ENCODE measurements at places on chromosomes 4 and X. TPM values are rescaled to one million over a fixed set of nuclear protein-coding genes. Genes with fewer than 3 reads are reported as not detected.

DNA sequence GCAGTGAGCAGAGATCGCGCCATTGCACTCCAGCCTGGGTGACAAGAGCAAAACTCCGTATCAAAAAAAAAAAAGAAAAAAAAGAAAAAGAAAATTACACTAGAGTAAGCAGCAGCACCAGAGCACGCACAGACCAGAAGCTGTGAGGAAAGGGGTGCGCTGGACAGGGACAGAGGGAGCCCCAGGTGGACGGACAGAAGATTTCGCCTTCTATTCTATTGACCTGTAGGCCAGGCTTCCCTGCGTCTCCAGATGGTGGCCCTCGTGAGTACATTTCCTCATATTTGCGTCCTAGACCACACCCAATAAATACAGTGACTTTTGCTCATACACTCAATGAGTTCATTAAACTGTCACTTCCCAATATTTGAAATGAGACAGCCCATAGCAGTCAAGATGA is 19.1 kb downstream of the MTNR1A start:
- DNase-seq: peak; percentile 15

- DNase-seq: peak; percentile 76
Observed at GRCh38 chr4:13088726-13089658, 395.1 kb downstream of the RAB28 start.

- no peak for DNase-seq
Observed at GRCh38 chr4:103104886-103105285, 5.3 kb upstream of the BDH2 start.

DNA sequence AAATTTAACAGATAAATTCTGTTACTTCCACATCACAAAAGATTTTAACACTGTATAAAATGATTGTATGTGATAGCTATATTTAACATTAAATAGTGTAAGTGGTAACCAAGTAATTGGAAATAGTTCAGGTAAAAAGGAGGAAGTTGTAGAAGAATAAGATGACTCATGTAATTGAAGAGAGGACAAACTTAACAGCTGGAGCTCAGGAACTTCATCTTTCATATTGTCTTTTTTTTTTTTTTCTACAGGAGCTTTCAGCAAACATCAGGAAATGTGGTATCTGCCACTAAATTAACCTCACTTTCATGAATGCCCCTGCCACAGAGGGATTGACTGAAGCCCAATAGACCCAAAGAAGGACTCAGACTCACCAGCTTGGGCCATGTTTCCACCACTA is 188.4 kb upstream of the VEGFC start:
- DNase-seq: peak; percentile 20

DNA sequence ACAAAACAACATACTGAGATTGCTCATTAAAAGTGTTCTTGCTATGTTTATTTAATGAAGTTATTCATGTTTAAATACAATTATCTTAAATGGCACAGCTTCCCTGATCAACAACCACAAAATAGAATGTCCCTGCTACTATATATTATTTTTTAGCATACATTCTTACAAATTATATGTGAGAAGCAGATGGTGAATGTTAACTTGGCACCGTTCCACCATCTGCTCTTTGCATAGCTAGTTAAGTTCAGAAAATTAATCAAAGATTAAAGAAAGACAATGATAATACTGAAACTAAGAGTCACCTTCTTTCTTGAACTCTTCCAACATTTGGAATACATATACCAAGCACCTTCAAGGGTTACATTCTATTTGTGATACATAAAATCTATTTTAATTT is 94.2 kb downstream of the PPP3CA start:
- no peak for DNase-seq

GRCh38 chrX:9108054-9108453 is 74.1 kb upstream of the FAM9B start:
- no peak for DNase-seq

GRCh38 chr4:13367691-13368090 is 116.4 kb downstream of the RAB28 start:
- no peak for DNase-seq

- peak; percentile 18 for DNase-seq
Observed at GRCh38 chrX:18026166-18026565, 165.1 kb upstream of the RAI2 start.

GRCh38 chrX:55135171-55135570 is 46.4 kb downstream of the PAGE2 start:
- DNase-seq: peak; percentile 32

GRCh38 chr4:19382993-19383756 is 868.5 kb upstream of the SLIT2 start:
- peak; percentile 84 for DNase-seq

DNA sequence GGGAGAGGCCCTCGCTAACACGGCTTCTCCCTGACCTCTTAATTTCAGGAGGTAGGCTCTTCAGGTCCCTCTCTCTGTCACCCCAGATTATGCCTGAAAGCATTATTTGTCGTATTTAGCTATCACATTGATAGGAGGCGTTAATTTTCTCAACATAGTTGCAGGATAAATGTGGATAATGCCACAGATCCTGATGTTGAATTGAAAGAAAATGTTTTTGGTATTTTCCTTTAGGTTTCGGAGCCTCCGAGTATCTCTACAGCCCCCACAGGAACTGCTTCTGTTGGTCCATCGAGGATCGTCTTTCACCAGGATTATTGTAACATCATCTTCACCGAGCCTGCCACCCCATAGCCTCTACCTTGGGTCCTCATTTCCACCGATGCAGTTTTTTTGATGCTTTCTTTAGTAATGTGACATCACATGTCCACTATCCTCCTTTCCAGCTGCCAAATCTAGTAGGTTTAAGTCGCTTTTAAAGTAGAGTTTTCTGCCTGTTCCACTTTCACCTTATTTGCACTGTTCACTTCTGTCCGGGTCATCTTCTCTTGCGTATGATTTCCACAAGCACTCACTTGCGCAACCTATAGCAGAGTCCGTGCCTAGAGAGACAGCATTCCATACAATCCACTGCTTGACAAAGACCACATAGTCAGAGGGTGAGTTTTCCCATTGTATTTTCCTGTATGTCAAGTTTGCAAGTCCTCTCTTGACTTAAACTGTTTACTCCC is 665 bp downstream of the TIGD2 start:
- DNase-seq: peak; percentile 57

- DNase-seq: no peak
Observed at GRCh38 chrX:153645921-153646488, 998 bp upstream of the DUSP9 start.

DNA sequence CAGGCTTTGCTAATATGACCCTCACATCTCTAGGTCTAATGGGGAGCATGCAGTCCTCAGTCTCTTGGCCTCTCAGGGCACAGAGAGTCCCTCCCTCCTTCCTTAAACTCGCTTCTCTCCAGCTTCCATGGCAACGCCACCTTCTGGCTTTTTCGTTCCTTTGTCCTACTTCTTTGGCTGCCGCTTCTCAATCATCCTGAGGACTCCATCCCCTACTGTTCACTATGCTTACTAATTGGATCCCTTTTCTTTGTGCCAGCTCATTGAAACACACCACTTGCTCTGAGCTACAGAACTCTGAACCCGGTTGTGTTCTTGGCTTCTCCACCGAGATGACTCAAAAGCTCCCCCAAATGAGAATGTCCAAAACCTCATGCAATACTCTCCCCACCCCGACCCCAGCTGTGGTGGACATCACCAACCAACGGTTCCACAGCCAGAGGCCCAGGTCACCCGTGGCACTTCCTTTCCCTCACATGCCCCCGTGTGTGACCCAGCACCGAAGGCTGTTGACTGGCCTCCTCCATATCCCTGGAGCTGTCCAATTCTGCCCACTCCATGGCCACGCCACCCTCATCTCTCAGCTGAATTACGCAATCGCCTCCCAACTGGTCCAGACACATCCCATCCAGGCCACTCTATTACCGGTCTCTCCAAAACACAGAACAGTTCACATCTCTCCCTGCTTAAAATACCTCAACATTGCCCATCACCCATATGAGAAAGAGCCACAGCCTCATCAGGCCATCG is 34.7 kb downstream of the CRMP1 start:
- no peak for DNase-seq

DNA sequence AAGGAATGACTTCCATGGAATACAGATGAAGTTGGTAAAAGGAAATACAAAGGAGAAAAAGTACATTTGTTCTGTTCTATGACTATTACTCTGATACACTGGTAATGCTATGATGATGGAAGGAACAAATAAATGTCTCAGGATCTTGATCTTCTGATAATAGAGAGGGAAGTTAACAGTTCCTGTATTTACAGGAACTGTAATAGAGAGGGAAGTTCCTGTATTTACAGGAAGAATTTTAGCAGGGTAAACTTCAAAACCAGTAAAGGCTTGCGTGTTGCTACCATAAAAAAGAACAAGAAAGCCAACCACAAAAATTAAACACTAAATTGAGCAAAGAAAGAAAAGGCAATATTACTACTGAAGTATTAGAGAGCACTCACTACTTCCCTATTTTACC is 91.7 kb upstream of the HPGD start:
- DNase-seq: no peak

DNA sequence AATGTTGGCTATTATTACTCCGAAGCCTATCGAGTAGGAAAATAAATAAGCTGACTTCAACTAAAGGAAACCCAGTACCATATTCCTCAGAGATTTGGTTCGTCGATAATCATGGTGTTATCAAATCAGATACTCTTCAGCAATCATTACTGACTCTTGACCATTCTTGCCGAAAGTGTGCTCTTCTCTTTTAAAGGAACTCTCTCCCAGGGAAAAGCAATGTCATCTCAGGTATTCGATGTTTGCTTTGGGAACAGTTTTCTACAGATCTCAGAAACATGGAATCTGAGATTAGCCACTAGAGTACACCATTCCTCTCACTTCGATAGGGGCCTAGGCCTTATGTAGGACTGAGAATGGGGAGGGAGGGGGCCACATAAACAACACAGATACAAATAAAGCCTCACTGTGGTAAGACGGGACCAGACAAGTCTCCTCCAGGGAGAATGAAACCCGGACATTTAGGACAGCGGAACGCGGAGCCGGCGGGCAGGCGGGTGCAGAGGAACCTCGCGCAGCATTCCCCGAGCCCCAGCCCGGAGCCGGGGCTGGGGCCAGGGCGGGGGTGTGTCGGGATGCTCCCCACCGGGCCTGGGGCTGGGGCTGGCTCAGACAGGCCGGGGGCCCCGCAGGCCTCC is 581 bp downstream of the DNAJB14 start:
- peak; percentile 34 for DNase-seq

DNA sequence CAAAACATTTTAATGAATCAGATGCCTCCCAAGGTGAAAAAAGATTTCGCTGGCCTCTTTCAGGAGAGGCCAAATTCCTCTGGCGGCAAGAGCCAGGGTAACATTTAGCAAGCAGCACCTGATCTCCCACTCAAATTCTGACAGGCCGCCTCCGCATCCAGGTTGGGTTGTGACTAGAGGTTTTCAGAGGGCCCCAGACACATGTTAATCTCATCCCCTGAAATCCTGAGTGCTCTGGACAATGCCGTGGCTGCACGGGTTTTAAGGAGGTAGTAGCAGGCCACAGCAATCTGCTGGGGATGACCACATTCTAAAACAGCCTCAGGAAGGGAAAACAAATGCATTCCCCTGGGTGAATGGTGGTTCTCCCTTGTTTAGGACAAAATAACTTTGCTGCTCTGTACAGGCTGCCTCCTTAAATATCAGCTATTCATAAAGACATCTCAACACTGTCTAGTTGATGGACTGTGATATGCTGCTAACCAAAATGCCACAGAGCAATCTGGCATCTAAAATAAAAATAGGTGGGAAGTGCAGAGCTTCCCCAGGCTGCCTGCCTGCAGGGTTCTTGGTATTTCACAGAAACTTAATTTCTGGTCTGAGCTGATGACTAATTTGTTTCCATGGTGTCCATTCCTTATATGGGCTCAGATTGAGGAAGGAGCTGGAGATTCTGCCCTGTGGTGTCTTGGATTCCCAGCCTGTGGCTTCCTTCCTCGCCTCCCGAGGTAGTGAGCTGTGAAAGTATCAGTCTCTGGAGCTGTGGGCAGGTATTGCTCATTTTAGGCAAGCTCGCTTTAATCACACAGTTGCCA is 202.0 kb downstream of the DCLK2 start:
- DNase-seq: peak; percentile 95

- peak; percentile 1 for DNase-seq
Observed at GRCh38 chr4:137663251-137664045, 131.2 kb upstream of the PCDH18 start.

DNA sequence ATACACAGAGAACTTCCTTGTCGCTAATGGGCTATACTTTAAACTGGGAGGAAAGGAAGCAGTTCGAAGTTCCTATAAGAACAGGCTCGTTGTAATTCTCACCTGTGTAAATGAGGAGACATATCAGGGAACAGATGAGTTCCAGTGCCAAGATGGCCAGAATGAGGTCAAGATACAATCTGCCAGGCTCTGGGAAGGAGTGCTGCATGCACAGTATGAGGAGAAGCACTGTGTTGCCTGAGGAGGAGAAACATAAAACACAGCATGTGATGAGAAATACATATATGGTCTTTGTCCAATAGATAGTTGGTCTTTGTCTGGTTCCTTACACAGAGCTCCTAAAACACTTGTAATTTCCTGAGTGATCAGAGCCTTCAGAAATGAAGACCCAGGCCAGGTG is 24.3 kb downstream of the TMEM192 start:
- DNase-seq: no peak

DNA sequence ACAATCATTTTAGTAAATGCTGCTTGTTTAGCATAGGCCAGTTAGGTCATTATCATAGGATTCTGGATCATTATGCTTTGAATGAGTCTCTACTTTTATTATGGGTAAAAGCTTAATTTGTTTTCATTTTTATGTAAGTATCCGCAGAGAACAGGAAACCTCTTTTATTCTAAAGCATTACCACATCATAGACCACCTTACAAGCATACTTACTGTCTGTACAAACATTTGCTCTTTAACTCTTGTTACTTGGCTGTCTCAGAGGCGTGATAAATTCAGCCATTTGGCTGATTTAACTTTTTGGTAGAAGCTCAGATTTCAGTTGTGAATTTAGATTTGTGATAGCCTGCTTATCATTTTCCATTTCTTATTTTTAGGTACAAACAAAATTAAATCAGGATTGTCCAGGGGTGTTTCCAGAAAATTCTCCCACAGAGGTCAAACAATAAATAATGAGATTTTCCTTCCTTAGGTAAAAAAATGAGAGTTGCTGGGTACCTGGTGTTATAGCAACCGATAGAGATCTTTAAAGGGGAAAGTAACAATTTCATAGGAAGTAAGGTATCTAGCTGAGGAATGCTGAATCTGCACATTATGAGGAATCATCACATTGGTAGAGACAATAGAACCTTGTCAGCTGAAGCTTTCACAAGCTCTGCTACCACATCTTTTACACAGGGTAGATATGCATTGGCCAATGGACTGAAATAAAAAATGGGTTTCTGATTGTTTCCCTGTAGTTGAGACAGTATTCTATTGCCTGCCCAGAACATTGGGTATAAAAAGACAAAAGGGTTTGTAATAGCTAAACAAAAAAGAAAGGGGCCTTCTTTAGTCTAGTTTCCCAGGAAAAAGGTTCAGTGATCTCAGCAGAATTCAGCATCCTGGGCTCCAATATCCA is 62.5 kb downstream of the NDNF start:
- DNase-seq: no peak

GRCh38 chrX:11266573-11267003 is 26.6 kb upstream of the AMELX start:
- DNase-seq: no peak

Gene DMRTC1B
- total RNA-seq: not detected

Gene CASP3
- total RNA-seq: 29.0 TPM

Gene MGAT4D
- not detected for total RNA-seq

Gene DMD
- total RNA-seq: 4.9 TPM

Gene GATB
- 23.5 TPM for total RNA-seq
